ENCODE measurements at places on chromosomes 4 and X. TPM values are rescaled to one million over a fixed set of nuclear protein-coding genes. Genes with fewer than 3 reads are reported as not detected.

- H3K4me3 ChIP-seq = no peak overlapping the region
- H3K36me3 ChIP-seq = no peaks in the 10 kb centered on the region
- no peaks in the 10 kb centered on the region for H3K4me1 ChIP-seq
- H3K27me3 ChIP-seq = no peaks in the 10 kb centered on the region
- no peak for DNase-seq
These were observed 473.7 kb downstream of the GBA3 start for GRCh38 chr4:23166407-23166806.

GRCh38 chr4:57633212-57633859 is 523.2 kb upstream of the IGFBP7 start:
- no peak for DNase-seq
- H3K27ac ChIP-seq = no peak overlapping the region
- no peaks in the 10 kb centered on the region for H3K4me1 ChIP-seq
- H3K36me3 ChIP-seq = no peaks in the 10 kb centered on the region
- no peaks in the 10 kb centered on the region for H3K27me3 ChIP-seq

- H3K36me3 ChIP-seq = no peaks in the 10 kb centered on the region
- H3K4me1 ChIP-seq = no peaks in the 10 kb centered on the region
- H3K4me3 ChIP-seq = no peak overlapping the region
- no peaks in the 10 kb centered on the region for H3K27me3 ChIP-seq
- no peak overlapping the region for H3K27ac ChIP-seq
These were observed 49.5 kb upstream of the ENPP6 start for GRCh38 chr4:184267206-184267608.

DNA sequence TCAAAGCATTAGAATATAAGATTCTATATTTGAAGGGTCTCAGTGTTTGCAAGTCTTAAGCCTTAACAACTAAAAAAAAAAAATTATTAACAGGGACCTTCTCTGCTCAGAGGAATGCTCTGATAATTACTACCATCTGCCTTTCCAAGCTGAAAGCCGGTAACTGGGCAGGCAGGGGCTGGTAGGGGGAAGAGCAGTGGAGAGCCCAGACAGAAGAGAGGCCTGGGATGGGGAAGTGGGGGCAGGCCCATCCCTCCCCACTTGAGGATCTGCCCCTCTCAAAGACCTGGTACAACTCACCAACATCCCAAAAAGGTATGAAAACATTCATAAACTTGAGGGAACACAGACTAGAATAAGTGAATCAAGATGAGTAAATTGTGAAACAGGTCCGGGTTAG is 113.9 kb downstream of the QDPR start:
- no peak overlapping the region for H3K27ac ChIP-seq
- no peaks in the 10 kb centered on the region for H3K4me1 ChIP-seq
- no peak overlapping the region for H3K4me3 ChIP-seq
- H3K36me3 ChIP-seq = no peaks in the 10 kb centered on the region

DNA sequence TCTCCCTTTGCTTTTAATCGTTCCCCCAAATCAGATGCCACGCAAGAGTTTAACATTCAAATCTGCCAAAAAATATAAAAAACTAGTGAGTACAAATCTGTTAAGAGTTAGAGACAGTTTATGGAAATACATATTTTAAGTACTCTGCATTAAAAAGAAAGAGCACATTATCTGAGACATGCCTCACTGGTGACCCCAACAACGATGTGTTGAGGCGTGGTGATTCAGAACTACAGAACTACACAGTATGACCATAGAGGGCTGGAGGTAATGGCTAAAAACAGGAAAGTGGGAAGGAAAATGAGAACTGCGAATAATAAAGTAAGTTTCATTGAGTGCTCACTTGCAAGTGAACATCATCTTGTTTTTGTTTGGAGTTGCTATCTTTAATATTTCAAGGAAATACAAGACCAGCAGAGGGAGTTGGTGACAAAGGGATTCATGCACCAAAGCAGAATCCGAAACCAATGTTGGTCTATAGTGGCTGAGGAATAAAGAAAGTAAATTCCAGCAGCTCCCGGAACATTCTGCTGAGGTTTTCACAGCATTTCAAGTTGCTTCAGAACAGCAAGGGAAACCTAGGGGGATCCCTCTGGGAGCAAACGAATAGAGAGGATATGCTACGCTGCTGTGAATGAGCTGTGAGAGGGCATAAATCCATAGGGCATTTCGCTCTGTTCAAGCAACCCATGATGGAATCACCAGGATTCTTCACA is 92.2 kb downstream of the DCHS2 start:
- no peaks in the 10 kb centered on the region for H3K4me1 ChIP-seq
- H3K4me3 ChIP-seq = no peak overlapping the region
- no peak for DNase-seq
- H3K36me3 ChIP-seq = no peaks in the 10 kb centered on the region

DNA sequence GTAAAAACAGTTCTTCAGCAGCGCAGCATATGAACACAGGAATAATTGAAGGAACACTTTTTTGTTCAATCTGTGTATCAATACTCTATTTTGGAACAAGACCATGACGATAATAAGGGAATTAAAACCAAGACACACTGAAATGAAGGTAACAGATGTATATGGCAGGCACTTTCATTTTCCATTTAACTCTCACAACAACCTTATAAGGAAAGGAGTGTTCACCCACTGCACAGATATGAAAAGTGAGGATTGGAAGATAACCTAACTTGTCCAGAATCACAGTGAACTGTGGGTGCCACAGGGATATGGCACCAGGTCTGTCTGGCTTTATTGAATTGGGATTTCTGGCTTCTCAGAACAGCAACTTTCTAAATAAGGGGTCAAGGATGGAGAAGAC is 153.3 kb downstream of the MID1IP1 start:
- no peak for DNase-seq
- H3K27ac ChIP-seq = no peak overlapping the region
- no peak overlapping the region for H3K4me3 ChIP-seq
- no peaks in the 10 kb centered on the region for H3K36me3 ChIP-seq
- no peaks in the 10 kb centered on the region for H3K4me1 ChIP-seq

GRCh38 chr4:118296729-118297128 is 56.1 kb downstream of the PRSS12 start:
- no peak for DNase-seq
- no peaks in the 10 kb centered on the region for H3K4me1 ChIP-seq
- no peaks in the 10 kb centered on the region for H3K27me3 ChIP-seq
- no peaks in the 10 kb centered on the region for H3K36me3 ChIP-seq
- no peak overlapping the region for H3K27ac ChIP-seq
- no peak overlapping the region for H3K4me3 ChIP-seq

DNA sequence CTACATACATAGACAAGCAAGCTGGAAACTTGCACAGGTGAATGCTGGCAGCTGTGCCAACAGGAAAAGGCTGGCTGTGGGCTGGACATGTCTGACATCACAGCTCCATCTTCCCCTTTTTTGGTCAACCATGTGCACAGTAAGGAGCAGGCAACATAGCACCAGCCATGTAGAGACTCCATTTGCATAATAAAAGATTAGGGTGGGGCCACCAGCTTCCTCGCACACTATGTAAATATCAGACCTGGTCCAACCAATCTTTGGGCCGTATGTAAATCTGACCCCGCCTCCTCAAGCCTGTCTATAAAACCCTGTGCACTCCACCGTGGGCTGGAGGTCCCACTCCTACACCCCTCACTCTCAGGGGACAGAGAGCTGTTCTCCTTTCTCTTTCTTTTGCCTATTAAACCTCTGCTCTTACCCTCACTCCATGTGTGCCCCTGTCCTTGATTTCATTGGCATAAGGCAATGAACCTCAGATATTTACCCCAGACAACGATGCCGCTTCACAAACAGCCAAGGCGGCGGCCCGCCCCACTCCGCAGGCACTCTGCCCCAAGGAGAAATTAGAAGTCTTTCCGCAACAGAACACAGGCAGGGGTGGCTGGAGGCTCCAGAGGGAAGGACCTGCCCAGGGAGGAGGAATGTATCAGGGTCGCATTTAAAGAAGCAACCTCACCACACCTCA is 862.2 kb downstream of the TRIML1 start:
- no peaks in the 10 kb centered on the region for H3K27me3 ChIP-seq
- H3K4me3 ChIP-seq = no peak overlapping the region

- no peak for DNase-seq
- H3K4me1 ChIP-seq = no peaks in the 10 kb centered on the region
- H3K27ac ChIP-seq = no peak overlapping the region
- H3K36me3 ChIP-seq = no peaks in the 10 kb centered on the region
- H3K27me3 ChIP-seq = no peaks in the 10 kb centered on the region
These were observed 110.6 kb upstream of the OTUD4 start for GRCh38 chr4:145290955-145291354.

DNA sequence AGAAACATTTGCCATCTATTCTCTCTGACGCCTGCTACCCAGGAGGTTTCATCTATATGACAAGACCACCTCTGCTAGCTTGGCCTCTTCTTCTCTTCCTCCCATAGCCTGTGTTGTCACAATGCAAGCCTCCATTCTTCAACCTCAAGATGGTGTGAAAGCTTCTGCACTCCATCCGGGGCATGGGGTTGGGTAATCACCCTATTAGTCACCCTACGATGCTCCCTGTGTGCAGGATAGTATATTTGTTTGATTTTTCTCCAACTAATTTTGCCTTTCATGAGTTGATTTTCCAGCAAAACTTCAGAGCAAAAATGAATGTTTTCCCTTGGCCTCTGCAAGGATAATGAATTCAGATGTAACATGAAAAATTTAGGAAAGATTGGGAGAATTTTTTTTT is 128.0 kb upstream of the STS start:
- H3K27me3 ChIP-seq = no peaks in the 10 kb centered on the region
- no peak overlapping the region for H3K27ac ChIP-seq

DNA sequence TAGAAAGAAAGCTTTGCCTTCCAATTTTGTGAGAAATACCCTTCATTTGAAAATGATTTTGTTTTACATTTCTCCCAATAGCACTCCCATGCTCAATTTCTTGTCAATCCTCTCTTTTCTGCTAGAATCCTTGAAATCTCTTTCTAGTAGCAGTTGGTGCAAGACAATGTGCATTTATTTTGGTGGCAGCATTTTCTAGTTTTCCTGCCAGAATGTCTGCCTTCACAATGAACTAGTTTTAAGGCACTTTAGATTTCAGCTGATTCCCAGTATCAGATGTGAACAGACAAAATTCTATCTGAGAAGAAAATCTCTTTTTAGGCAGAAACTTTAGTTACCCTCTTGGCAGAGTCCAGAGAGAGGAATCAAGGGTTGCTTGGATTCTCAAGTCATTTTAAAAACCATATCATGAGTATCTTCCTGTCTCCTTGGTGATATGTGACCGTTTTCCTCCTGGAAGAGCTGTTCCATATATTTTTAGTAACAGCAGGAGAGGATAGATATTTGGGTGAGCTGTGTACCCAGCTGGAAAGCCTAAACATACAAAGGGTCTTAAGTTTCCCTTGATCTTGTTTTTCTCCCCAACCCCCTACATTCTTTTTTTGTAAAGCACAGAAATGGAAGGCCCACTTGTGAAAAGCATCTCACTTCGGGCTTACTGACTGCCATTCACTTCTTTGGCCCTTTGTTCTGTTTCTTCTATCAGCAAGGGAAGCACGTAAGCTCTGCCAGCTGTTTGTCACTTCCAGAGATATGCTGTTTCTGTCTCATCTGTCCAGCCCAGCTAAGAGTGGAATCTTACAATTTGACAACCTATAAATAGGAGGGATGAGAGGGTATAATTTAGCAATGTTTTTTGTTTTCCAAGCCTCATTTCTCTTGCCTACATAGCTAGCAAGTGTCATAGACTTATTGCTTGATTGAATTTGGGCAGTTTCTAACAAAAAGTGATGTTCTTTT is 38.7 kb downstream of the TSPAN7 start:
- H3K36me3 ChIP-seq = no peaks in the 10 kb centered on the region
- no peaks in the 10 kb centered on the region for H3K4me1 ChIP-seq
- no peaks in the 10 kb centered on the region for H3K27me3 ChIP-seq
- H3K4me3 ChIP-seq = no peak overlapping the region
- no peak overlapping the region for H3K27ac ChIP-seq
- DNase-seq = no peak

DNA sequence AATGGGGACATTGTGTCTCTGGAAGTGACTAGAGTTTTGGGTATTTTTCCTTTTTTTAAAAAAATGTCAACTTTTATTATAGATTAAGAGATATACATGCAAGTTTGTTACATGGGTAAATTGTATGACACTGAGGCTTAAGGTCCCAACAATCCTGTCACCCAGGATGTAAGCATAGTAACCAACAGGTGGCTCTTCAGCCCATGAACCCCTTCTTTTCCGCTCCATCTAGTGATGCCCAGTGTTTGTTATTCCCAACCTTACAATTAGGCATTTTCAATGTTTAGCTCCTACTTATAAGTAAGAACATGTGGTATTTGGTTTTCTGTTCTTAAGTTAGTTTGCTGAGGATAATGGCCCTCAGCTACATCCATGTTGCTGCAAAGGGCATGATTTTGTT is 102.7 kb downstream of the GRID2 start:
- no peaks in the 10 kb centered on the region for H3K4me1 ChIP-seq
- no peaks in the 10 kb centered on the region for H3K36me3 ChIP-seq
- no peak for DNase-seq
- H3K4me3 ChIP-seq = no peak overlapping the region
- H3K27me3 ChIP-seq = no peaks in the 10 kb centered on the region

DNA sequence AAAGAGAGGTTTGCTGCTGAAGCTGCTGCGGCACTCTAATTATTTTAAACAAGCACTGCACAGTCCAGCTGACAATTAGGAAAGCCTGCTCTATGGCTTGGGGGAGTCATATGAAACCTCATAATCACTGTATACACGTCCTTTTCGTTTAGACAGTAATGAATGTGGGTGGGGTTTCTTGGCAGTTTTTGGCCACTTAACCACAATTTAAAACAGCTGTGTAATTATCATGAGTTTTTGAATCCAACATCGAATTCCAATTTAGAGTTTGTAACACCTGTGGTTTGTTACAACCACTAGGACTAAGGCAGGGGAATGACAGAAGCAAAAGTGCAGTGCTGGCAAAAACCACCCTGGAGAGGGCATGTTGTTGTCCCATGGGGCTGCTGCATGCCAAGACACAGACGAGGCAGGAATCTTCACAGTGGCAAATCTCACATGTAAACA is 99.5 kb downstream of the CXXC4 start:
- H3K27me3 ChIP-seq = no peaks in the 10 kb centered on the region
- no peak overlapping the region for H3K27ac ChIP-seq
- H3K4me1 ChIP-seq = no peaks in the 10 kb centered on the region
- H3K36me3 ChIP-seq = no peaks in the 10 kb centered on the region

N4BP2 gene
- total RNA-seq = 9.8 TPM

CT45A2 gene
- not detected for total RNA-seq

L1CAM gene
- total RNA-seq = 1.2 TPM

GPRIN3 gene
- 25.2 TPM for total RNA-seq

NOP14 gene
- total RNA-seq = 21.4 TPM

RNF175 gene
- not detected for total RNA-seq
